EL (cell line): ENCODE measurements at places on chromosomes 5 and 9.

- peak; percentile 42 for DNase-seq
These were observed 60.5 kb downstream of the PTCD2 start for GRCh38 chr5:72380492-72381274.

GRCh38 chr5:11619339-11620024 is 284.8 kb downstream of the CTNND2 start:
- DNase-seq: no peak

DNA sequence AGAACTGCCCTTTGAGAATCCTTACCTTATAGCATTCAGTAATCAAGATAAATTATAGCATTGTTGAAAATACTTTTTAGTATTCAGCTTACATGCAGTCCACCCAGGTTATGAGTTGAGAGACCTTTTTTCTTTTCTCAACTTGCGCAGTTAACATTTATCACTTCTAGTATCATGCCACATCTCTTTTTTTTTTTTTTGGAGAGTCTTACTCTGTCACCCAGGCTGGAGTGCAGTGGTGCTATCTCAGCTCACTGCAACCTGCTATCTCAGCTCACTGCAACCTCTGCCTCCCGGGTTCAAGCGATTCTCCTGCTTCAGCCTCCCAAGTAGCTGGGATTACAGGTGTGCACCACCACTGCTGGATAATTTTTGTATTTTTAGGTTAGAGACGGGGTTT is 29.0 kb downstream of the LRRC70 start:
- no peak for DNase-seq

- DNase-seq: no peak
These were observed 92.8 kb downstream of the SMARCA2 start for GRCh38 chr9:2107906-2108451.

DNA sequence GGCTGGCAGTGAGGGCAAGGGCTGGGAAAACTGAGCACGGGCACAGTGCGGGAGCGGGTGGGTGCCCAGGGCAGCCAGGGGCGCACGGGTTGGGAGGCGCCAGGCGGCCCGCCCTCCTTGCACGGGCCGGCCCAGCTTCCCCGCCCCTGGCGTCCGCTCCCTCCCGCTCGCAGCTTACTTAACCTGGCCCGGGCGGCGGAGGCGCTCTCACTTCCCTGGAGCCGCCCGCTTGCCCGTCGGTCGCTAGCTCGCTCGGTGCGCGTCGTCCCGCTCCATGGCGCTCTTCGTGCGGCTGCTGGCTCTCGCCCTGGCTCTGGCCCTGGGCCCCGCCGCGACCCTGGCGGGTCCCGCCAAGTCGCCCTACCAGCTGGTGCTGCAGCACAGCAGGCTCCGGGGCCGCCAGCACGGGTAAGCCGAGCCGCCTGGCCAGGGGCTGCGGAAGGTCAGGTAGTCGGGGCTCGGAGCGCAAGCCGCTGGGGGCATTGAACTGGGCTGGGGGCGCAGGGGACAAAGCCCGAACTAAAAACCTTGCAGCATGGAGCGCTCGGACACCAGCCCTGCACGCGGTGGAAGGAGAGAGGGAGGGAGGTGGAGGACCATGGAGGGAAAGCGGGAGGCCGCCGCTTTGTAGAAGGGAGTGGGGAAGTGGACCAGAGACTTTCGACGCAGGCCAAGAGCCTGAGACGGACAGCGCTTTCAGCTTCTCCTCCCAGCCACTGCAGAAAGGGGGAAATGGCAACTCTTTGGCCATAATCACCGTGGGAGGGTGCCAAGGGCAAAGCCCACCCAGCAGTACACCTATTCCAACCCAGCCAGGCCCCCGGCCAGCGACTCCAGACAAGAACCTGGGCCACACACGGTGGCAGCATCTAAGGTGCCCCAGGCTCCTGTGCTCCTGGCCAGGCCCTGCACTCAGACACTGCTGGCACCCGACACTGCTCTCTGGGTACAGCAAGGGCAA is at the start of gene TGFBI:
TSS of gene TGFBI (plus strand) at position 207 of the 961 bp plus-strand sequence. CDS start at position 275, 68 bp downstream.
- peak; percentile 76 for DNase-seq

GRCh38 chr5:144487761-144488160 is 317.1 kb downstream of the KCTD16 start:
- DNase-seq: no peak

DNA sequence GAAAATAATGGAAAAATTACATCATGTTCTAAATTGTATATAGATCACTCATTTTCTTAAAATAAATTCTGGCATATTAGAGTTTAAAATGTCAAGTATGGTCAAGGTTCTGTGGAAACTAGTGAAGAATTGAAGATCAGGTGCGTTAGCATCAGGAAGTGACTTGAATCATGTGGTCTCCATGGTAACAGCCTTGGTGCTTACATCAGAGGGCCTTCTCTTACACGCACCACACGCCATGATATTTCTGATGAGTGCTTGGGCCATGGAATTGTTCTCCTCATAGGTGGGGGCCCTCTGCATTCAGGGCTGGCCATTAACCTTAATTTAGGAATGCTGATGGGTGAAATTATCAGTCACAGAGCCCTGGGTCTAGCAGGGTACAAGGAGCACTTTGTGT is 288.1 kb upstream of the EFNA5 start:
- no peak for DNase-seq

DNA sequence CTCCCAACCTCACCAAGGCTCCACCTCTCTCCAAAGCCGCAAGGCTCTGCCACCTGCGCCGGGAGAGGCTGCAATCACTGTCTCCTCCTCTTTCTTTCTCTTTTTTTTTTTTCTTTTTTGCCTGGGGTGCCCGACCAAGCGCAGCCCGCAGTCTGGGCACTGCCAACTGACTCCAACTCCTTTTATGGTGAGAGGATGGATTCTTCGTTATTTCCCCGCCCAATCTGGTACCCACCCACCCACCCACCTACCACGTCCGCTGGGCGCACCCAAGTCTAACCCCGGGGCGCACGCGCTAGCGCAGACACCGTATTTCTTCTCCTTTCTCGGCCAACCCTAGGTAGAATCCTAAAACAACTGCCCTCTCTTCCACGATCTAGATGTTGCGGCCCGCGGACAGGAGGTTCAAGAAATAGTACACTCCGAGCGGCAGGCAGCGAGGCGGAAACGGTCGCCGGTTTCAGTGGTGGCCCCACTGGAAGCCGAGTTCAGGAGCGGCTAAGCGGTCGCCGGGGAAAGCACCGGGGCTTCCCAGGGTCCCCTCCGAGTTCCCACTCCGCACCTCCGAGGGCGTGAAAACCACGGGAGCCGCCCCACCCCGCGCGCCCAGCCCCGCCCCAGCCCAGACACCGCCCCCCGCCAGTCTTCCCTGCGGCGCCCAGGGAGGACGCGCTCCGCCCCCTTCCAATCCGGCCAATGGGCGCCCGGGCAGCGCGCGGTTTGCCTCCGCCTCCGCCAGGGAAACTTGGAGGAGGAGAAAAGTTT is 385 bp upstream of the PTGER4 start:
- peak; percentile 95 for DNase-seq

- no peak for DNase-seq
These were observed 24.9 kb downstream of the MOCS2 start for GRCh38 chr5:53084546-53085255.
